CD8-positive, alpha-beta memory T cell (primary cell): ENCODE measurements at places on chromosomes 7 and 10. TPM values are rescaled to one million over a fixed set of nuclear protein-coding genes. Genes with fewer than 3 reads are reported as not detected.

DNA sequence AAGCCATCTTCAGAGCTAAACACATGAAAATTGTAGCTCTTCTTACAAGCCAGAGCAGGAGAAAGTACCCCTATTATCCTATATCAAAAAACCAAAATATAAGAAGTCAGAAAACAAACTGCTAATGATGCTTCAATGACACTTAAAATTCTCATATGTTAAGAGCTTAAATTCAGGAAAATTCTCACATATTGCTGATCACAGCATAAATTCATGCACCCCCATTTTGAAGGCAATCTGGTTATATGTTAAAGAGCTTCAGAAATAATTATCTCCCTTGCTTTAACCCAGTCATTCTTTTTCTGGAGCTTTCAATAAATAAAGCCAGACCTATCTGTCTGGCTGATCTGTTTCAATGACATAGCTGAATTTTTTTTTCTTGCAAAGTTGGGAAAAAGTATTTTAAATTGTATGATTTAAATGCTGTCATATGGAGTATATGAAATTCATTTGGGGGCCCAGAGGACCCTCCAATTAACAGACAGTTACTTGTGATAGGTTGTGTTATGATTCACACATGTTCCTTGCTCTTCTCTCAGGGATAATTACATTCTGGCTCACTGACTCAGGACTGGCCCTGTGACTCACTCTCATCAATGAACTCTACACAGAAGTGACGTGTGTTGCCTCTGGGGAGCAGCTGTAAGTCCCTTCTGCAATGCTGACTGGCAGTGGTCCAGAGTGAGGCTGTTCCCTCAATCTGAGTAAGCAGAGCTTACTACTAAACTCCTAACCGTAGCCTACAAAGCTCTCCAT is 85.2 kb downstream of the HGF start:
- DNase-seq = no peak

TMEM270 gene
- not detected for total RNA-seq

ZNF467 gene
- 0.24 TPM for total RNA-seq

DNA sequence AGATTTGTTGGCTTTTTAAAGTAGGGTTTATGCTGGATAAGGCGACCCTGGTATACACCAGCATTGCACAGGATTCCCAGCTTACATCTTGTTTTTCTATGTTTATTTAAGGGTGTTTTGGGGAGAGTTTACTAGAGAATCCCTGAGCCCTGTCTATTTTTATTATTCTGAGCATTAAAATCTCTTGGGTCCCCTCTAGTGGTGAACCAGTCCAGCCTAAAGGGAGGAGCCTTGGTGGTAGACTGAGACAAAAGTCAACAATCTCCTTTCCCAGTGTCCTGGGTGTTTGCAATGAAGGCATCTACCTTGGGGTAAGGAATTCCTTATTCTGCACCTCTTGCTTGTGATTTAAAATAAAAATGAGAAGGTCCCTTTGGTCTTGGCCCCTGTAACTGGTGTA is 38.2 kb downstream of the ANTXRL start:
- peak; percentile 8 for DNase-seq

DNA sequence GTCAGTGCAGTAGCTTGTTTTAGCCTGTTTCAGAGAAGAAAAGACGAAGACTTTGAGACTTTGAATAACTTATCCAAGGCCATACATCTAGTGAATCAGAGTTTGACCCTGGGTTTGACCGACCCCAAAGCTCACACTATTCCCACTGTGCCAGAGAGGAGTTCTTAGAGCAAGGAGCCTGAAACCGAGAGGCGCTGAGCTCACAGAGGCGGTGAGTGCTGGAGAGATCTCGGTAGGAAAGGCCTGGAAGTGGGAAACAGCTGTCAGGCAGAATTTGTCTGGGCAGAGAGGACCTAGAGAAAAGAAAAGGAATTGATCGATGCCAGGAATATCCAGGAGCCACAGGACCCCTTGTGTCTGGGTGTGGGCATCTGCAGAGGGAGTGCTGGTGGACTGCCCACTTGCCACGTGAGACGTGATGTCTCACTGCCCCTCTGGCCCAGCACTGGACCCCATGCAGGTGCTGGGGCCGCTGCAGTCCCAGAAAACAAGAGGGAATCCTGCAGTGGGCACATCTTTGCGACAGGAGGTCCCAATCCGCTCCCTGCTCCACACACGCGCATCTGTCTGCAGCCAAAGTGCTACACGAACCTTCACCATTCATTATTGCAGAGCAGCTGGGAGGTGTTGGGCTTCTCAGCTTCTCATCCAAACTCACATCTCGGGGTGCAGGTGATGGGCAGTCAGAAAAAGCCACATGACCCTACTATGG is 6.2 kb downstream of the CALML3 start:
- DNase-seq = no peak
